ENCODE measurements at places on chromosomes 1 and 21.

GRCh38 chr1:203069030-203069747 lies 16.6 kb downstream of the MYOG start:
- no peak for DNase-seq

DNA sequence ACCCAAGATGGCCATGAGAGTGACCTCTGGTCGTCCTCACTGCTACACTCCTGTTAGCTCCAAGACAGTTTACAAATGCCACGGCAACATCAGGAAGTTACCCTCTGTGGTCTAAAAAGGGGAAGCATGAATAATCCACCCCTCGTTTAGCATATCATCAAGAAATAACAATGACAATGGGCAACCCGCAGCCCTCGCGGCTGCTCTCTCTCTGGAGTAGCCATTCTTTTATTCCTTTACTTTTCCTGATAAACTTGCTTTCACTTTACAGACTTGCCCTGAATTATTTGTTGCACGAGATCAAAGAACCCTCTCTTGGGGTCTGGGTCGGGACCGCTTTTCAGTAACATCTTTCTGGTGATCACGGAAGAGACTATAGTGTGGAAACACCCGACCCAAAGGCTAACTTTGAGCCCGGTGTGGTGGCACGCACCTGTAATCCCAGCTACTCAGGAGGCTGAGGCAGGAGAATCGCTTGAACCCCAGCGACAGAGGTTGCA lies 19.8 kb upstream of the COX20 start:
- no peak for DNase-seq

DNA sequence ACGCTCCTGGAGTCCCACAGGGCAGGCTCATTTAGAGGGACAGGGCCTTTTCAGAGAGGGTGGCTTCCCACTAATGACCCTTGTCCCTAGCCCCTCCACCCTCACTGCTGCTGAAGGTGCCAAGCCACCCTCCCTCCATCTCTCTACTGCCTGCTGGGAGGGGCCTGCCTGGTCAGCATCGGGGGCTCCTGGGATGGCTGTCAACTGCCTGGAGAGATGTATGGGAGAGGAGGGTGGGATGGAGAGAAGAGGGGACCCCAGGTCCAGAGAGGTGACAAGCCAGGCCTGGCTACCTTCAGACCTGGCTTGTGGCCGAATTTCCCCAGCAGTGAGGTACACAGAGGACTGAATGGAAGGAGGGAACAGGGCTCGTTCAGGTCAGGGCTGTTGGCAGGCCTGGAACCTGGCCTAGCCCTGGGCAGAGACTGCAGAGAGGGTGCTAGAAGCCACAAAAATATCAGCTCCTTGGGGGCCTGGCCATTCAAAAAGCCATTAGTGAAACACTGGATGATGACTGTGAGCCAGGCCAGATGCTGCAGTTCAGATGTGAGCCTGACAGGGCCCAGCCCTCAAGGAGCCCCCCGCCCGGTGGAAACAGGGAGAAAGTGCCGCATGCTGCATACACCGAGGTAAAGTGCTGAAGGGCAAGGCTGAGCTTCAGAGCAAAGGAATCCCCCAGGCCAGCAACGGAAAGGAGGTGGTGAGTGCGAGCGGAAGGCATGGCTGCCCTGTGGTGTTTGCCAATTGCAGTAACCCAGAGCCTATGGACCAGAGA lies 20.0 kb downstream of the MMEL1 start:
- DNase-seq, result no peak

- no peak for DNase-seq
Observed at GRCh38 chr21:17848228-17848627, 29.1 kb upstream of the C21orf91 start.

DNA sequence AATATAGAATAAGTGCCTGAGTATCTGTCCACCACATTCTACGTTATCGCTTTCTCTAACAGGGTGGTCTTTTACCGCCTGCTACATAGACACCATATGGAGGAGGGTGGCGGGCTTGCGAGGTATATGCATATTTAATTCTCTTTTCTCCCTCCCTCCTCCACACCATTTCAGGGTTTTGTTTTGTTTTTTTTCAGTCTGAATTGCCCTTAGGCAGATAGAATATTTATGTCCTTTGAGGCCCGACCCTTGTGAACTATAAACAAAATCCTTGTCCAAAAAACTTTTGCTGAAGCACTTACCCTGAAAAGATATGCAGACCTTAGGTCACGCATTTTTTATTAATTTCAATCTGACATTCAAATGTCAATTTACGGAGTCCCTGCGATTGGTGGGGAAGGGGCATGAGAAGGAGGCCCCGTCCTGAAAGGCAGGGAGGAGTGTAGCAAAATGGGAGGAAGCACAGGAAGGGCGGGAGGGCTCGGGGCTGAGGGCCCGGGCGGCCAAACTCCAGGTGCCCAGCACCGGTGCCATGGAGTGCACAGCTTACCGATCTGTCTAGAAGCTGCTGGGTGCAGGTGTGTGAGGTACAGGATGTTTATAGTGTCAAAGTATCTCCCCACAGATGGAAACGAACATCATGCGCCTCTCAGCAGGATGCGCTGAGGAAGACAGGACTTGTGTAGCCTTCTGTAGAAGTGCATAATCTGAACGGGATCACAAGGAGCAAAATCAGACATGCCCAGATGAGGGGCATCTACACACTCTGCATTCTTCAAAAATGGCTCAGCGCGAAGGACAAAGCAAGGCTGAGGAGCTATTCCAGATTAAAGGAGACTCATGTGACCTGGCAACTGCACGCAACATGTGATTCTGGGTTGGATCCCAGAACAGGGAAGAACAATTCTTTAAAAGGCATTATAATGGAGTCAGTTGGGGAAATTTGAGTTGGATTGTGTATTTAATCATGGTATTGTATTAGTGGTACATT lies 68.8 kb upstream of the LYST start:
- no peak for DNase-seq

GRCh38 chr1:247360991-247361731 lies 29.5 kb upstream of the ZNF496 start:
- no peak for DNase-seq

- DNase-seq, result no peak
Observed at GRCh38 chr1:92832537-92833114, 786 bp downstream of the RPL5 start.

GRCh38 chr1:210900079-210900478 lies 233.9 kb downstream of the KCNH1 start:
- no peak for DNase-seq

DNA sequence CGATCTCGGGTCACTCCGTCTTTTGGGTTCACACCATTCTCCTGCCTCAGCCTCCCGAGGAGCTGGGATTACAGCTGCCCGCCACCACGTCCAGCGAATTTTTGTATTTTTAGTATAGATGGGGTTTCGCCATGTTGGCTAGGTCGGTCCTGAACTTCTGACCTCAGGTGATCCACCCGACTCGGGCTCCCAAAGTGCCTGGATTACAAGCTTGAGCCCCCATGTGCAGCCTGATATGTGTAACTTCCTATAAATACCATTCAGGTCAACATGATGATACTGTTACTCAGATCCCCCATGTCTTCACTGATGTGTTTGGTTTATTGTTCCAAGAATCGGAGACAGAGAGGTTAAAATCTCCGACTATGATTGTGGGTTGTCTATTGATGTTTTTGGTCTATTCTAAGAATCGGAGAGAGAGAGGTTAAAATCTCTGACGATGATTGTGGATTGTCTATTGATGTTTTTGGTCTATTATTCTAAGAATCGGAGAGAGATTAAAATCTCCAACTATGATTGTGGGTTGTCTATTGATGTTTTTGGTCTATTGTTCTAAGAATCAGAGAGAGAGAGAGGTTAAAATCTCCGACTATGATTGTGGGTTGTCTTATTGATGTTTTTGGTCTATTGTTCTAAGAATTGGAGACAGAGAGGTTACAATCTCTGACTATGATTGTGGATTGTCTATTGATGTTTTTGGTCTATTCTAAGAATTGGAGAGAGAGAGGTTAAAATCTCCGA lies 17.0 kb downstream of the C1orf159 start:
- no peak for DNase-seq

DNA sequence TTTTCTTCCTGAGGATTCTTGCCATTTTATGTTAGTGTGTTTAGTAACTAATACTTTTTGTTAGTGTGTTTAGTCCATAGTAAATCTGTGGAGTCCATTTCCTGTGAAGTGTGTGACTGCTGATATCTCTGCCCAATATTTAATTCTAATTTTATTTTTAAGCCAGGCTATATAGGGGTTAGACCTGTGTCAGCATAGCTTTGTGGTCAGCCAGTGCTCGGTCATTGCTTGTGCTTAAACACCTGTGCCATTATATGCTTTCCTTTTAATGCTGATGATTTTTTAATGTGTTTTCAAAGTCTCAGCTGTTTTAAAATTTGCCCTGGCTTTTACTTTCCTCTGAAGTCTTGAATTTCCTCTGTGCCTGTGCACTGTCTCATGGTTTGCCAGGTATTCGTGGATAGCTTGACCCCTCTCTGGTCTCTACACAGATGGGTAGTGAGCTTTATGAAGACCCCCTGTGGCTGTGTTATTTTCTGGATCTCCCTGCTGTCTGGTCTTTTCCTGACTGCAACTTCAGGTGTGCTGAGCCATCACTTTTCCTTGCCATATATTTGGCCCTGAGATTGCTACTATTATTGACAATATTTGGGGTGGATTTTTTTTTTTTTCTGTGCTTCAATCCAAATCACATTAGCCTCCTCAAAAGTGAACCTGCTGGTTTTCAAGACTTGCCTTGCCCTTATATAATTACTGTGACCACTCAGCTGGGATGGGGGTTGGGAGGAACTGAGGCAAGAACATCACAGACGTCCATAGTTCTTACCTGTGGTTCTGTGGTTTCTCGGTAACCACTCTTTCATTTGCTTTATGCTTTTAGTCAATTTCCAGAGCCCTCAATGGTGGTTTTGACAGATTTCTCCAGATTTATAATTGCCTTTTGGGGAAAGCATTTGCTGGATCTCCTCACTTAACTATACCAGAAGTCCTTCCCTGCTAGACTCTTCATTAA lies 59.6 kb downstream of the RPS6KC1 start:
- DNase-seq, result no peak

GRCh38 chr21:16768096-16768495 lies 744.7 kb upstream of the CXADR start:
- no peak for DNase-seq

- DNase-seq, result no peak
Observed at GRCh38 chr1:1755426-1755825, 22.8 kb downstream of the NADK start.

DNA sequence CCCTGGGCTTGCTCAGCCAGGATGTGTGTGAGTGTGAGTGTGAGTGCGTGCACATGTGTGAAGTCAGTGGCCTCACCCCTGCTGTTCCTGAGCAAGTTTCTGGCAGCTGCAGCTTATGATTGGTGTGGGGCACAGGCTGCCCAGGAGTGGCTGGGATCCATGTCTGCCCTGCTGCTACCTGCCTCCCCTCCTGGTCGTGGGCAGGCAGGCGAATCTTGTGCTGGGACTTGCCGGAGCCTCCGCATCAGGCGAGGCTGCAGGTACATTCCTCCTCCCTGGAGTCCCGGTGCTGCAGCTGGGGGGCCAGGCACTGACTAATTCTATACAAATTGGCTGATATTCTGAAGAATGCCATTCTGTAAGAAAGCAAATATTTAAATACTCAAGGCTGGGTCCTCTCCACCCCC lies 85.6 kb upstream of the WNT4 start:
- DNase-seq, result no peak

DNA sequence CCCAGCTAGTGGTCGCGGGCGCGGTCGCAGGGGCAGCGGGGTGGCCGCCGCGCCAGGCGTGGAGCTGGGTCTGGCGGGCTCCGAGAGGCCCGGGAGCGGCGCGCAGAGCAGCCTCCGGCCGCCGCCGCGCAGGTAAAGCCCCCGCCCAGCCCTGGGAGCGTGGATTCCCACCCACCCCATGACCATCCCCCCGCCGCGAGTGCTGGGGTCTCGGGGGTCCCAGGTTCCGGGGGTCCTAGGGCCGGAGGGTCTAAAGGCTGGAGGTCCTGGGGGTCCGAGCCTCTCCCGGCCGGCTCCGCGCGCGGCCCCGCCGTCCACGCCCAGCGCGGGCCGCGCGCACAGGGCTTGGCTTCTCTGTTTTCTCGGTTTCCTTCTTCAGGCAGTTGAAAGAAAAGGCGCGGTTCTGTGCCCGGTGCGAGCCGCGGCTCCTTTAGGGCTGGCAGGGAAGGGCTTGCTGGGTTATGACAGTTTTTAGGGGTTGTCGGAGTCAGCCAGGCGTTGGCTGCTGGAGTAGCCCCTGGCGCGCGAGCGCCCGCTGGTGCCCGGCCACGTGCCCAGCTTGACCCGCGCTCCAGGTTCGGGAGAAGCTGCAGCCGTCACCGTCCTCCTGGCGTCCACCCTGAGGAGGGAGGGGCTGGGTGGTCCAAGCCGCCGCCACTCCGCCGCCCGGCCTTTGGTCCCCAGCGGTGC lies 359 bp downstream of the LRRC3 start:
- no peak for DNase-seq

DNA sequence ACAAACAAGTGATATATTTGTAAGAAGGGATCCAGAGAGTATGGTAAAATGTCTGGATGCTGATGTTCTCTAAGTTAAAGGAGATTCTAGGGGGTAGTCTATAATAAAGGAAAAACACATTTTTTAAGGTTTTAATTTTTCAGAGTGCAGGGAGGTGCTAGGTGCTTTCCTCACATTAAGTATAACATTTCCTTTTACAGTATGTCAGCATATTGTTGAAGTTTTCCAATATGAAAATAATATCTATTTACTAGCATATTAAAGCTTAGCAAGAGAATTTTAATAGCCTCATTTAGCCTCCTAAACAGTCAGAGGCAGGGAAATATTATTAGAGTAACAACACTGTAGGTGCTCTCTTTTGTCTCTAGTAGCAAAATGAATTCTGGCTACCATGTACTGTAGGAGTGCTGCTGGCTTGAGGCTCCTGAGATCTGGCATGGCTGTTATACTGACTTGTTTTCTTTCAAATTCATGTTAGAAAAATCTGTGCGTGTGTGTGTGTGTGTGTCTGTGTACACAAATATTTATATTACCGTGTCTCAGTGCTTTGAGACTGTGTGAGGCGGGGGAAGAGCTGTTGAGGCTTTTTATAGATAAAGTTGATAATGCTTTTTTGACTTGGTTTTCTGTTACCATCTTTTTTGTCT lies 71.0 kb downstream of the POU2F1 start:
- no peak for DNase-seq

DNA sequence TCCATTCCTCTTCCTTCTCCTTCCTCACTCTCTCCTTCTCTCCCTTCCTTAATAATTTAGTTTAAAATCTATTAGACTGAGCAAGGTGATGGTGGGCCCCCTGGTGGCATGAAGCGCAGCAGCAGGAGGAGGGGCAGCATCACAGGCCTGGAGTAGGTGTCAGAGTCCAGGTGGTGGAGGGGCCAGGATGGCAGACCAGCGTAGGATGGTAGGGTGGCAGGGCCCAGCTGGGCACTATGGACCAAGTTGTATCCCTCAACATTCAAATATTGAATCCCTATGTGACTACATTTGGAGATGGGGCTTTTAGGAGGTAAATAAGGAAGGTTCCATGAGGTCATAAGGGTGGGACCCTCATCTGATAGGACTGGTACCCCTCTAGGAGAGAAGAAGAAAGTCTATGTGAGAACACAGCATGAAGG lies 61.0 kb downstream of the WDR4 start:
- DNase-seq, result no peak

- DNase-seq, result no peak
Observed at GRCh38 chr1:27491748-27492700, 2.1 kb upstream of the WASF2 start.

GRCh38 chr1:29752141-29752540 lies 515.8 kb downstream of the PTPRU start:
- no peak for DNase-seq

GRCh38 chr21:44350773-44351481 lies 2.5 kb upstream of the TRPM2 start:
- DNase-seq, result no peak
